ENCODE measurements at places on chromosomes 4 and X. TPM values are rescaled to one million over a fixed set of nuclear protein-coding genes. Genes with fewer than 3 reads are reported as not detected.

The MID1 gene
- total RNA-seq = 40.1 TPM

The KCNE5 gene
- total RNA-seq = not detected

The L1CAM gene
- total RNA-seq = 8.8 TPM

The PGAM4 gene
- total RNA-seq = not detected

The GATA1 gene
- not detected for total RNA-seq

The MAGEA8 gene
- not detected for total RNA-seq

The ELF4 gene
- 61.9 TPM for total RNA-seq

The NAP1L3 gene
- total RNA-seq = 1.3 TPM

The GPRASP2 gene
- total RNA-seq = 4.4 TPM

The CYSLTR1 gene
- 0.49 TPM for total RNA-seq

The USP17L11 gene
- total RNA-seq = not detected

The MAGEE2 gene
- not detected for total RNA-seq

The DDIT4L gene
- total RNA-seq = not detected

The ATOH1 gene
- 73.2 TPM for total RNA-seq

The OSTC gene
- 72.9 TPM for total RNA-seq

The SOWAHD gene
- 3.5 TPM for total RNA-seq

The EGF gene
- total RNA-seq = 3.9 TPM

The ZCCHC18 gene
- total RNA-seq = 0.14 TPM

The RAP1GDS1 gene
- 32.7 TPM for total RNA-seq

The GDPD2 gene
- total RNA-seq = 23.5 TPM

The ITM2A gene
- total RNA-seq = 26.5 TPM

The SPANXN3 gene
- total RNA-seq = not detected

The CSAG3 gene
- not detected for total RNA-seq

The KIT gene
- total RNA-seq = 4.1 TPM

The RNF113A gene
- total RNA-seq = 12.9 TPM

The TRIML2 gene
- total RNA-seq = not detected

The TMSB15A gene
- total RNA-seq = 0.42 TPM

The PCDH11X gene
- not detected for total RNA-seq

The CT45A8 gene
- not detected for total RNA-seq

The TMEM192 gene
- total RNA-seq = 19.4 TPM

The MAGEB18 gene
- not detected for total RNA-seq

The MBNL3 gene
- 40.2 TPM for total RNA-seq

The PRR32 gene
- total RNA-seq = not detected

The SSX4B gene
- not detected for total RNA-seq

The NKX1-1 gene
- total RNA-seq = not detected

The F8A3 gene
- total RNA-seq = 10.7 TPM

The FAM9C gene
- total RNA-seq = 0.17 TPM

The UCHL1 gene
- total RNA-seq = 4.4 TPM

The COX7B gene
- 539 TPM for total RNA-seq

The MFAP3L gene
- 5.5 TPM for total RNA-seq

The INPP4B gene
- total RNA-seq = 19.6 TPM
